ENCODE measurements at places on chromosomes 2 and 18. TPM values are rescaled to one million over a fixed set of nuclear protein-coding genes. Genes with fewer than 3 reads are reported as not detected.

DNA sequence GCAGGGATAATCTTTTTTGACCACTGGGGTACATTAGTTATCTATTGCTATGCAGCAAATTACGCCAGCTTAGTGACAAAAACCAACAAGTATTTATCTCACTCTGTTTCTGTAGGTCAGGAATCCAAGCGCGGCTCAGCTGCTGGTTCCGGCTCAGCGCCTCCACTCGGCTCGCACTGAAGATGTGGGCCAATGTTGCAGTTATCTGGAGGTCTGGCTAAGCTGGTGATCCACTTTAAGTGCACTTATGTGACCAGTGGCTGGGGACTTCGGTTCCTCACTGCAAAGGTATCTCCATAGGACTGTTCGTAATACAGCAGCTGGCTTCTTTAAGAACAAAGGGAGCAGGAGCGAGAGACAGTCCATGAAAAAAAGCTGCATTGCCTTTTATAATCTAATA lies 591.9 kb downstream of the TMEM182 start:
- DNase-seq = no peak

PARD6G gene
- polyA plus RNA-seq = 20.5 TPM

IL36G gene
- polyA plus RNA-seq = not detected

DNA sequence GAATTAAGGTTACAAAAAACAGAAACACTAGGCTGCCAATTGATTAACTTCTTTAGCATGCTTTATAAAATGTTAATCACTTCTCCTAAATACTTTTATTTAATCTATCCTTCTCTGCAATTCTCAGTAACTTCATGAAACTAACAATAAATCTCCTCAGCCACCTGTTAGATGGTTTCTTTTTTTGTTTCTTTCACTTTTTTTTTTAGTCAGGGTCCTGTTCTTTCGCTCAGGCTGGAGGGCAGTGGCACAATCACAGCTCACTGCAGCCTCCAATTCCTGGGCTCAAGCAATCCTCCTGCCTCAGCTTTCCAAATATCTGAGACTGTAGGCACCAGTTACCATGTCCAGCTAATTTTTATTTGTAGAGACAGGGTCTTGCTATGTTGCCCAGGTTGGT lies 213.4 kb upstream of the STK17B start:
- no peak for DNase-seq

DPP10 gene
- polyA plus RNA-seq = 4.9 TPM

SLC4A5 gene
- polyA plus RNA-seq = 11.5 TPM

All from left lung (tissue), 14 donors.